Activated T-cell treated with anti-CD3 and anti-CD28 coated beads for 48 hours (primary cell): ENCODE measurements at places on chromosomes 16 and 17.
A peak's percentile ranks its signal among the peaks of the same experiment; 100 is the strongest.

DNA sequence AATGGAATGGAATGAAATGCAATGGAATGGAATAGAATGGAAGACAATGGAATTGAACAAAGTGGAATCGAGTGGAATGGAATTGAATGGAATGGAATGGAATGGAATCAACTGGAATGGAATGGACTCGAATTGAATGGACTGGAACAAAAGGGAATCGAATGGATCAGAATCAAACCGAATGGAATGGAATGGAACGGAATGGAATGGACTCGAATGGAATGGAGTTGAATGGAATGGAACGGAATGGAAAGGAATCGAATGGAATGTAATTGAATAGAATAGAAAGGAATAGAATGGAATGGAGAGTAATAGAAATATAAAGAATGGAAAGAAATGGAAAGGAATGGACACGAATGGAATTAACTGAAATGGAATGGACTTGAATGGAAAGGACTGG is 475.2 kb upstream of the WSB1 start:
- DNase-seq, result no peak

DNA sequence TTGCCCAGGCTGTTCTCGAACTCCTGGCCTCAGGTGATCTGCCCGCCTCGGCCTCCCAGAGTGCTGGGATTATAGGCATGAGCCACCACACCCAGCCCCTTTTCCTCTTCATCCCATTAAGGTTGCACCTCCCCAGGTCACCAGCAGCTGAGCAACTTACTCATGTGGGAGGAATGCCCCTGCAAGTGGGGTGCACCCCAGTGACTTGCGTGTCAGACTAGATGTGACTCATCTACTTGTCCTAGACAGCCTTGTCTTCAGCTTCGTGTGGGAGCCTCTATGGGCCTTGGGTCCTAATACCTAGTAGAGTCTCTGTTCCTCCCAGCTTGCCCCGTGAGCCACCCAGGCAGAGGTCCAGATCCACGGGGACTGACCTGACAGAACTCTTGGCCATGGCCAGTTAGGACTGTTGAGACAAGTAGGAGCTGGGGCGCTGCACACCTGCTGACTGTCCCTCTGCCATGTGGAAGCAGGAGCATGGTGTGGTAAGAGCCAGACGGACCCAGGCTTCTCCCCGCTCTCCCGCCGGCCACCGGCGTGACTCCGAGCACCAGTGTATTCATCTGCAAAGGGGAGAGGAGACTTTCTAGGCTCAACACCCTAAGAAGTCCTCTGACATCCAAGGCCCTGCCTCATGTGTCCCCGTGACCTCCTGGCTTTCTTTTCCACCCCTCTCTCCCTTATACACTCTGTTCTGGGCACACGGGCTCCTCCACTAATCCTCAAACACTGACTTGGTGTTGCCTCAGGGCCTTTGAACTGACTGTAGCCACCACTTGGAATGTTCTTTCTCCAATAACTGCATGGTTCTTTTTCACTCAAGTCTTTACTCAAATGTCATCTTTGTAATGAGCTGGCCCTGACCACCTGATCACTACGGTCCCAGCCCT is 11.6 kb upstream of the CBX4 start:
- no peak for DNase-seq

DNA sequence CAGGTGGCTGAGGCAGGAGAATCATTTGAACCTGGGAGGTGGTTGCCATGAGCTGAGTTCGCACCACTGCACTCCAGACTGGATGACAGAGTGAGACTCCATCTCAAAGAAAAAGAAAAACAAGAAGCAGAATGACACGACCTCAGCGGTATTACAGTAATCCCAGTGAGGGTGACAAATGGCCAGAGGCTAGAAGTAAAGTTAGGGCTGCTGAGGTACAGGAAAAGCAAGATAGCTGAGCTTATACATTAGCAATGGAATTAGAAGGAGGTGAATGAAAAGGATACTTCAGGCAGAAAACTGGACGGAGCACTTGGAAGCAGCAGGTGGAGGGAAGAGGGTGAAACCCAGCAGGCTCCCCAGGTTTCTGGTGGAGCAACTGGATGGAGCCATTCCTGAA is 26.1 kb upstream of the AMZ2 start:
- DNase-seq, result no peak

DNA sequence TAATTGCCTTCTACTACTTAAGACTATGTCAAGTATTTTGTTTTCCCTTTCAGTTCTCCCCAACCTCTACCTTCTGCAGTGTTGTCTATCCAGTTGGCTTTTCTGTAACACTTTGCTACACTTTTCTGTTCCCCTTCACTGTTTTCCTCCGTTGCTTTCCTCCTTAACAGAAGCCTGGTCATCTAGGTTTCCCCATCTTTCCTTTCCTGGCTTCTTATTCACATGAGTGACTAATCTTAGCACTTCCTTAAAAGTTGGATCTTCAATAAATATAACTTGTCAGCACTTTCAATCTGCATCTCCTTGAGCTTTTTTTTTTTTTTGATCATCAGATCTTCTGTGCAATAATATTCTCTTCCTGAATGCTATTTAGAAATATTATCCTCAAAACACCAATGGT is 2.8 kb upstream of the SLFN11 start:
- no peak for DNase-seq

DNA sequence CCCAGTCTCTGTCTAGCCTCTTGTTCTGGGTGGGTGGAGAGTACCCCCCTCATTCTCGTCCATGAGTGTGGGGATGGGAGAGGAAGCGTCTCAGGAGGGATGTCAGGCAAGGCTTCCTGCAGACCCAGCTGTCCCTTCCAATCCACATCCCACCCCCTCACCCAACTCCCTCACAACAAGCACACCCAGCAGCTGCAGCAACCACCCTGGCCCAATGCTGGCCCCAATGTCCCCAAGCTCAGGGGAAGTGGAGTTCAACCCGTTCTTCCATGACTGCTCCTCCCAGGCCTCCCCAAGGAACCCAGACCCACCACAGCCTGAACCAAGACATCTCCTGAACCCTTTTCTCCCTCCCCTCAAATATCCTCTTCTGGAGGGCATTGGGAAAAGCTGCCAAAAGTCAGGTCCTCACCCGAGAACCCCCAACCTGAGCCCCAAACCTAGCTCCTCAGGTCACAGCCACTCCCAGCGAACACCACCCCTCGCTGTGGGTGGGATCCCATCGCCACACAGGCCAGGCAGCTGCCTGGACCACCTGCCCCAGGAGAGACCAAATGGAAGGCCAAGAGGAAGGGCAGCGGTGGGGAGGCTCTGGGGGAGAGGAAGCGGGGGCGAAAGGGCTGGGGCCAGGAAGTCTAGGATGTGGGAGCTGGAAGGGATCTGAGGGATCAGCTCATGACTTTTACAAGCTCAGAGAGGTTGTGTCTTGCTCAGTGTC is 47.6 kb downstream of the FZD2 start:
- no peak for DNase-seq

GRCh38 chr17:45740553-45741330 is 43.4 kb upstream of the CRHR1 start:
- peak; percentile 4 for DNase-seq

DNA sequence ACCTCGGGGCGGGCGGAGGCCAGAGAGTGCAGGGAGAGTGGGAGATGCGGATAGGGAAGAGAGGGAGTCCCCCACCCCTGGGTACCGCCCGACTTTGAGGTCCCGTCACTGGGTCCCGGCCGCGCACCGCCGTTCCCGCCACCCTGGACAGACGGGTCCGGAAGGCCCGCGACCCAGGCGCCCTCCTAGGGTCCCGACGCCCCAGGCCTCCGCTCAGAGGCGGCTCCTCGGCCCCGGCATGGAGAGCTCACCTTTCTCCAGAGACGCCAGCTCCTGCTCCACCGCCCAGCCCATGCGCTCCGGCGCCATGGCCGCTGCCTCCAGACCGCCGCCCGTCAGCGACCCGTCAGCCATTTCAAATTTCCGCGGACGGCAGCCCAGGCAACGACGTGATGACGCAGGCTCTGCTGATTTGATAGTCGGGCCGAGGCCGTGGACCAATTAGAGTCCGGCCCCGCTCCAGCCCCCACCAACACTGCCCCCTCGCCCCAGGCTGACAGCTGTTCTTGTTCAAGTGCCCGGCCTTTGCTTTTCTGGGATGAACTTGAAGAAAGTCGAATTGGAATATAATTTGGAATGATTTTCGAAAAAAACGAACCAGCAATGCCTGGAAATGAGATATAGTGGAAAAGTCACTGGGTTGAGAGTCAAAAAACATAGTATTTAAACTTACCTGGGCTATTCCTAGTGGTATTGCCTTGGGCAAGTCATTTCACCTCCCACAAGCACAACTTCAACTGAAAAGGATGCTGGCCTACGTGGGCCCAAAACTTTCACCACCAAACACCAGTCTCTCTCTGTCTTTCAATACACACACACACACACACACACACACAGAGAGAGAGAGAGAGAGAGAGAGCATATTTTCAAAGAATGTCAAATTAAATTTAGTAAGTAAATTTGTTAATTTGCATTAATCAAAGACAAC is at the start of gene SHCBP1:
TSS of gene SHCBP1 (minus strand) at position 374 of the 928 bp plus-strand sequence. CDS start at position 354, 20 bp downstream.
- peak; percentile 77 for DNase-seq

DNA sequence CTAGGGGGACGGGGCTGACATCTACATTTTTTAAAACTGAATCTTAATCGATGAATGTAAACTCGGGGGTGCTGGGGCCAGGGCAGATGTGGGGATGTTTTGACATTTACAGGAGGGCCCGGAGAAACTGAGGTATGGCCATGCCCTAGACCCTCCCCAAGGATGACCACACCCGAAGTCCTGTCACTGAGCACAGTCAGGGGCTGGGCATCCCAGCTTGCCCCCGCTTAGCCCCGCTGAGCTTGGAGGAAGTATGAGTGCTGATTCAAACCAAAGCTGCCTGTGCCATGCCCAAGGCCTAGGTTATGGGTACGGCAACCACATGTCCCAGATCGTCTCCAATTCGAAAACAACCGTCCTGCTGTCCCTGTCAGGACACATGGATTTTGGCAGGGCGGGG is 21.4 kb downstream of the ADAM11 start:
- DNase-seq, result no peak

- DNase-seq, result no peak
Measured at GRCh38 chr17:4560421-4560820, at the start of gene GGT6. Gene GGT6 (minus strand): TSS chr17:4560577. CDS start chr17:4560521, 56 bp downstream.

DNA sequence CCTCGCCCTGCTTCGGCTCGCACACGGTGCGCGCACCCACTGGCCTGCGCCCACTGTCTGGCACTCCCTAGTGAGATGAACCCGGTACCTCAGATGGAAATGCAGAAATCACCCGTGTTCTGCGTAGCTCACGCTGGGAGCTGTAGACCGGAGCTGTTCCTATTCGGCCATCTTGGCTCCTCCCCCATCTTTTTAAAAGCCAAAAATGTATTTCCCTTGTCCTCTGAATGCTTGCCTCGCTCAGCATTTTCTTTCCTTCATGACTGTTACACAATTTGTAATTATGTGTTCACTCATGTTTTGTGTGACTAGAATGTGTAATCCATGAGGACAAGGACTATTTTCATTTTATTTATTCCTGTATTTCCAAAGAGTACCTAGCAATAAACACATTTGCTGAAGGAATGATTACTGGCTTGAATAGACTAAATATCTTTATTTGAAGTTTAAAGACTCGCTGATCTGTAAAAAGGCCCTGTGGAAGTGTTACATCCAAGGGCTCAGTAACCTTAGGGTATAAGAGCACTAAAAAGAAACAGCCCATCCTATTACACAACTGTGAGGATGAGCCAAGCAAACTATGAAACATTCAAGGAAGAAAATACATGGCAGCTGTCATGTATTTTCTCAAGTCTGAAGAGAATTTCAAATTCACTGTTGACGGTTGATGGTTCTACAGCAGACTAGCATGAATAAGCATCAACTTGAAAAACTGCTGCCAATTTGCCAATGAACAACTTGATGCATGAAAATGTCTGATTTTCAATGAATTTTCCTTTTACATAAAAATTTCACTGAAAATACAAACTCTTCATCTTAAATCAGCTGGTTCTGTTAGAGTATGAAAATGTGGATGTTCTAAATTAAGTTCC is 192.6 kb downstream of the MYO1D start:
- DNase-seq, result no peak

DNA sequence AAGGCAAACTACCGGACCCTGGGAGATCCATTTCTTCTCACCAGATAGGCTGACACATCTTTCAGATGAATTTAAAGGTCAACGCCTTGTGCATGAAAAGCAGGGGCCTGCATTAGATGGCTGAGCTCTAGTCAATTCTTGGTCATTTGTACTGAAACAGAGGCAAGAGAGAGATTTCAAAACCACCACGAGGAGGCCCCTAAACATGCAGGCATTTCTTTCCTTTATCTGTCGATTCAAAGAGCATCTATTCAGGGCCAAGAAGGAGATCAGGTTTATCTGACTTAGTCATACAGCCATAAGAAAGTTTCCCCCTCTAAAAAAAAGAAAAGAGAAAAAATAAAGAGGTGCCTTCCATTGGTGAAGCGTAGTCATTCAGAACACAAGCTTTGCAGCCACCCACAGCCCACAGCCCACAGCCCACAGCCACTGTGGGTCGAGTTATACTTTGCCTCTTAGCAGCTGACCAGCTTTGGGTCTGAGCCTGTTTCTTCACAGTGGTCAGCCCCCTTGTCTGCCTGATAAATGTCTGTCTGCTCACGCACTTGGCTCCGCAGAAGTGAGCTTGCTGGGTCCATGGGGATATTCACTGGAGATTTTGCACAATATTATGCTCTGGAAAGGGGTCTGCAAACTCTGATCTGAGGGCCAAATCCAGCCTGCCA is 207.5 kb downstream of the CDH13 start:
- no peak for DNase-seq

DNA sequence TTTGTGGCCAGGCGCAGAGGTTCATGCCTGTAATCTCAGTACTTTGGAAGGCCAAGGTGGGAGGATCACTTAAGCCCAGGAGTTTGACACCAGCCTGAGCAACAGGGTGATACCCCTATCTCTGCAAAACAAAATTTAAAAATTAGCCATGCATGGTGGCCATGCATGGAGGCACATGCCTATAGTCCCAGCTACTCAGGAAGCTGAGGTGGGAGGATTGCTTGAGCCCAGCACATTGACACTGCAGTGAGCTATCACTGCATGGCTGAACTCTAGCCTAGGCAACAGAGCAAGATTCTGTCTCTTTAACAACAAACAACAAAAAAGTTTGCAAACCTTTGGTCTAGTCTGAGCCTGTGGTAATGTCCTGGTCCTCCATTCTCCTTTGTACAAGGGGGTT is 69.2 kb upstream of the CNEP1R1 start:
- DNase-seq, result no peak

DNA sequence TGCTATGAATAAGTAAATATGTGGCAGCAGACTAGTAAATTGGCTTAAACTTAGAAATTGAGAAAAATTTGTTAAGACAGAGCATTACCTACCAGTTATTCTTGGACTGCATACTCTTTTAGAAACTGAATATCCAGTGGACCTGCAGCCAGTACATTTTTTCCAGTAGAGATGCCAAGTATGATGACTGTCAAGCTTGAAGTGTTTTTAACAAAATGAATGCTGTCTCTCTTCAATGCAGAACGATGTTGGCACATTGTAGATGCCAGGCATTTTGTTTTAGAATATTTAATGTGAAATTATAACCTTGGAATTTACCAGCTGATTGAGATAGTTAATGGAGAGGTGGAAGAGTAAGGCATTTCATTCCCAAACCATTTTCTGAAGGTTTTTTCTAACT is 52.5 kb downstream of the NFAT5 start:
- DNase-seq, result no peak

GRCh38 chr17:6334386-6334785 is 100.5 kb downstream of the AIPL1 start:
- DNase-seq, result no peak

GRCh38 chr16:85460252-85461021 is 152.7 kb upstream of the GSE1 start:
- no peak for DNase-seq
